Activated T-cell treated with anti-CD3 and anti-CD28 coated beads, Interleukin-2, amount 50 U/mL, for 72 hours (primary cell): ENCODE measurements at places on chromosomes 2 and 18. TPM values are rescaled to one million over a fixed set of nuclear protein-coding genes. Genes with fewer than 3 reads are reported as not detected.

- DNase-seq: no peak
- no peaks in the 10 kb centered on the region for H3K27me3 ChIP-seq
- peaks cover 7% of the 10 kb centered on the region for H3K36me3 ChIP-seq
- H3K4me1 ChIP-seq: peaks cover 7% of the 10 kb centered on the region
- no peak overlapping the region for H3K27ac ChIP-seq
Observed at GRCh38 chr2:208358758-208359631, 47.6 kb upstream of the PTH2R start.

DNA sequence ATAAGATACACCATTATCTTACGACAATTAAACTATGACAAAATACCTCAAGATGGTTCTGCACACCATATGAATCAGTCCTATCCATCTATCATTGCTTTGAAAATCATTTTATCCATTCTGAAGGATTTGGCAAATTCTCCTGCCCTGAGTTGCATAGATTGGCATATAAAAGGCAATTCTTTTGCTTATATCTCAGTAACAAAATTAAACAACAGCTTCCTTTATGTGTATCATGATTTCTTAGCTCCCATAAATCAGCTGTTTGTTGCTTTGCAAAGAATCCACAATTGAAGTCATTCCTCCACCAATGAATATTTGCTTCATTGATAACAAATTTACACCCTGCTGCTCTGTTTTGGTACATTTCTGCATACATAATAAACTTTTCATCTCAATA lies 61.7 kb downstream of the ITGB6 start:
- no peak for DNase-seq
- no peaks in the 10 kb centered on the region for H3K36me3 ChIP-seq
- H3K27me3 ChIP-seq: peaks cover 8% of the 10 kb centered on the region

- no peak overlapping the region for H3K4me3 ChIP-seq
- peaks cover 13% of the 10 kb centered on the region for H3K36me3 ChIP-seq
- no peak for DNase-seq
- no peak overlapping the region for H3K27ac ChIP-seq
- no peaks in the 10 kb centered on the region for H3K27me3 ChIP-seq
Observed at GRCh38 chr2:25833566-25833965, 44.7 kb downstream of the ASXL2 start.

- H3K27ac ChIP-seq: no peak overlapping the region
- DNase-seq: peak; percentile 30
- peaks cover 20% of the 10 kb centered on the region for H3K27me3 ChIP-seq
- peaks cover 58% of the 10 kb centered on the region for H3K4me1 ChIP-seq
- no peak overlapping the region for H3K4me3 ChIP-seq
Observed at GRCh38 chr2:73823916-73824523, 4.7 kb upstream of the STAMBP start.

DNA sequence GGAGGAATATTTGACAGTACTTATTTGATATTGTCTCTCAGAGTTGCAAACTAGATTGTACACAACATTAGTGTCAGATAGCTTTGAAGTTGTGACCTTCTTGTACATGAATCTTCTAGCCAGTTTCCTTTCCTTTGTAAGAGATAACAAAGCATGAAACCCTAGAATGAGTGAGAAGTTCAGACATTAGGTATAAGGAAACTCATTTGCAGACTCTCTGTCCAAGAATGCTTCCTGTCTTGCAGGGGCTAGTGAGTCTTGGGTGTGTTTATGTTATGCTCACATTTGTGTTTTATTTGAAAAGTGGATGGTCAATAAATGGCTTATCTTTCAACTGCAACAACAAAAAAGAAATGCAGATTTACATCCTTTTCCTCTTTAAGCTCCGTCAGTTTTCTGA lies 1.4 kb downstream of the BOD1L2 start:
- H3K27ac ChIP-seq: no peak overlapping the region
- no peak overlapping the region for H3K4me3 ChIP-seq
- DNase-seq: no peak
- H3K27me3 ChIP-seq: peaks cover 31% of the 10 kb centered on the region
- no peaks in the 10 kb centered on the region for H3K4me1 ChIP-seq
- peaks cover 3% of the 10 kb centered on the region for H3K36me3 ChIP-seq

NEU4 gene
- total RNA-seq: 1.4 TPM

FAM237A gene
- not detected for total RNA-seq

ERBB4 gene
- total RNA-seq: not detected

SPHKAP gene
- total RNA-seq: not detected

CYRIA gene
- 2.3 TPM for total RNA-seq
